ENCODE measurements at places on chromosomes 11 and 22. TPM values are rescaled to one million over a fixed set of nuclear protein-coding genes. Genes with fewer than 3 reads are reported as not detected.

ANO3 gene
- 2.6 TPM for polyA plus RNA-seq

C11orf65 gene
- polyA plus RNA-seq: 2.5 TPM

ZNF143 gene
- 31.7 TPM for polyA plus RNA-seq

DNA sequence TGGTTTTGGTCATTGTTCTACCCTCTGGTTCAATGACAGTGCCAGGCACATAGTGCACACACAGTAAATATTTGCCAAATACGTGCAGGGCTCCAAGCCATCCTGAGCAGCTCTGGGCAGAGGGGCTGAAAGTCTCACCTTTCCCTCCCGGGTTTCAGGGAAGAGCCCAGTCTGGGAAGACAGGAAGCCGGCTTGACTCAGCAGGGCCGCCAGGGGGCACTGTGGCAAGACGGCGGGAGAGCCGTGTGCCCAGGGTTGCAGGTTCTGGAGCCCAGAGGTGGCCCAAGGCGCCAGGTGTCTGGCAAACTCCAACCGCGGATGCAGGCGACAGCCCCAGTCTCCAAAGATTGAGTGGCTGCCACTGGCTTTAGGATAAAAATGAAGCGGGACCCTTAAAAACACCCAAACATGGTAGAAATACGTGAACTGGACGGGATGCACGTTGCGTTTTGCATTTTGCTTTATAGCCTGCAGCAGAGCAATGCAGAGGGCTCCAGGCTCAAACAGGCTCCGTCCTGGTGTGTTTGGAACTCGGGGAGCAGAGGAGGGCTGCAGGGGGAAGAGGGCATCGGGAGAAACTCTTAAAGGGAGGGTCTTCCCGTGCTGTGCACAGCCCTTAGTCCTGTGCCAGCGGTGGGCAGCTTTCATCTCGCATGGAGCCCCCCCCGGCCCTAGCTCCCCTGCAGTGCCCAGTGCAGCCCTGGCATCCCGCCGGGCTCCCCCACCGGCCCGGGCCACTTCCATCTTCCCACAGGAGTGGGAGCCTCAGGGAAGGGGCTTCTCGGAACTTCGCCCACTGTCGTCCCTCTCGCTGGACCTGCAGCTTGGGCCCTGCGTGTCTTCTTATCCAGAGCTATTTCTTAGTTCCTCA is 10.7 kb downstream of the KRTAP5-5 start:
- DNase-seq: no peak

DNA sequence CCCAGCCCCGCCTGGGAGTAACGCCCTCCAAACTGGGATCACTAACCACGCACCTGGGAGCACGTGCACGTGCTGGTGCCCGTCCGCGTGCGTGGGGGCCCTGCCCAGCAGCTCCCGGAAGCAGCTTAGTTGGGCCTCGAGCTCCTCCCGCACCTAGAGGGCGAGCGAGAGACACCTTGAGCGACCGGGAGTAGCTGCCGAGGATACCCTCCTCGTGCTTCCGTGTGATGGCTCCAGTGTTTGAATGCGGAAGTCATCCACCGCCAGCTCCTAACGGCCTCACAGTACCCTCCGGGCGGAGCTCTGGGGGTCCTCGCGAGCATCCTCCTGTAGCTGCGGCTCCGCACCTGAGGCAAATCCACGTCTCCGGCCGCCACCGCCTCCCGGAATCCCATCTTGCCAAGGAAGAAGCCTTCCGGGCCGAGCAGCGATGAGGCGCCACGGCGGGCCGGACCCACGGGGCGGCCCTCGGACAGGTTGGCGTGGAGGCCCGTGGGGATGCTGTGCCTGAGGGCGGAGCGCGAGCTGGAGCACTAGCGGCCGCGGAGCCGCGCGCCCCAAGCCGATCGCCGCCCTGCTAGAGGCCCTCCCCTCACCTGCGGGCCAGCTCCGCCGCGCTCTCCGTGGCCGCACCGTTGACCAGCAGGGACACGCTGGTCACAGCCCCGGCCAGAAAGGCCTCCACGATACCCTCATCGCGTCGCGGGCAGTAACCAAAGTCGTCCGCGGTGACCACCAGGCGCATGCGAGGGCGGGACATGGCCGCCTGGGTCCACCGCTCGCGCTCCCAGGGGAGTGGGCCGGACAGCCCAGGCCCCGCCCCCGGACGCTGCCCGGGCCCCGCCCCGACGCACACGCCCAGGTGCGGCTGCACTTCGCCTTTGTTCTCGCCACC is at the start of gene YDJC:
Gene YDJC (minus strand): TSS at position 768 of the 895 bp plus-strand sequence. CDS start 8 bp downstream, at position 760.
- peak; percentile 82 for DNase-seq

- no peak for DNase-seq
These were observed 111.6 kb downstream of the PHF21B start for GRCh38 chr22:44898236-44898635.

- peak; percentile 66 for DNase-seq
These were observed 63.2 kb downstream of the GRIA4 start for GRCh38 chr11:105673089-105673488.

- DNase-seq: no peak
These were observed at the start of gene MMP7 for GRCh38 chr11:102530558-102530957. TSS of gene MMP7 (minus strand) at chr11:102530747. CDS start at chr11:102530700, 47 bp downstream.

DNA sequence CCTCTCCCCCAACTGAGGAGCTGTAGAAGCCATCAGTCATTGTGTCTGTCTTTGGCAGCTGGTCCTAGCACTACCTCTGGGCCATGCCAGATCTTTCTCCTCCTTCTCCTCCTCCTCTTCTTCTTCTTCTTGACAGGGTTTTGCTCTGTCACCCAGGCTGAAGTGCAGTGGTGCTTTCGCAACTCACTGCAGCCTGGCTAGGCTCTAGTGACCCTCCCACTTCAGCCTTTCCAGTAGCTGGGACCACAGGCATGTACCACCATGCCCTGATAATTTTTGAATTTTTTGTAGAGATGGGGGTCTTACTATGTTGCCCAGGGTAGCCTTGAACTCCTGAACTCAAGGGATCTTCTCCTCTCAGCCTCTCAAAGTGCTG is 50.1 kb upstream of the SHANK2 start:
- no peak for DNase-seq

DNA sequence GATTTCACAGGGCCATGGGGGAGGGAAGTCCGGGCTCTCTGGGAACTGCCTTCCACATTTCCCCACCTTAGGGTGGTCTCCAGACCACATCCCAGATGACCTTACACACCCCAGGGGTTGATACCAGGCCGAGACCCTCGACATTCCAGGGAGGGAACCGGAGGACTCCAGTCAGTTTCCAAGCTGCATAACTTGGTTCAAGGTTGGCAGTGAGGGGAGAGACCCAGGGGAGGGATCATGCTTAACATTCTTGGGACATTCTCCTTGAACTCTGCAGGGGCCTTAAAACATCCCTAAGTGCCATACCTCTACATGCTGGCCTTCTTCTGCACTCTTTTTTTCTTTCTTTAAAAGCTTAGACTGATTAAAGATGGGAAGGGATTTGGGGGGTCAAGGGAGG is 251.0 kb downstream of the ST3GAL4 start:
- no peak for DNase-seq

GRCh38 chr11:33387581-33387980 is 130.4 kb downstream of the HIPK3 start:
- no peak for DNase-seq

DNA sequence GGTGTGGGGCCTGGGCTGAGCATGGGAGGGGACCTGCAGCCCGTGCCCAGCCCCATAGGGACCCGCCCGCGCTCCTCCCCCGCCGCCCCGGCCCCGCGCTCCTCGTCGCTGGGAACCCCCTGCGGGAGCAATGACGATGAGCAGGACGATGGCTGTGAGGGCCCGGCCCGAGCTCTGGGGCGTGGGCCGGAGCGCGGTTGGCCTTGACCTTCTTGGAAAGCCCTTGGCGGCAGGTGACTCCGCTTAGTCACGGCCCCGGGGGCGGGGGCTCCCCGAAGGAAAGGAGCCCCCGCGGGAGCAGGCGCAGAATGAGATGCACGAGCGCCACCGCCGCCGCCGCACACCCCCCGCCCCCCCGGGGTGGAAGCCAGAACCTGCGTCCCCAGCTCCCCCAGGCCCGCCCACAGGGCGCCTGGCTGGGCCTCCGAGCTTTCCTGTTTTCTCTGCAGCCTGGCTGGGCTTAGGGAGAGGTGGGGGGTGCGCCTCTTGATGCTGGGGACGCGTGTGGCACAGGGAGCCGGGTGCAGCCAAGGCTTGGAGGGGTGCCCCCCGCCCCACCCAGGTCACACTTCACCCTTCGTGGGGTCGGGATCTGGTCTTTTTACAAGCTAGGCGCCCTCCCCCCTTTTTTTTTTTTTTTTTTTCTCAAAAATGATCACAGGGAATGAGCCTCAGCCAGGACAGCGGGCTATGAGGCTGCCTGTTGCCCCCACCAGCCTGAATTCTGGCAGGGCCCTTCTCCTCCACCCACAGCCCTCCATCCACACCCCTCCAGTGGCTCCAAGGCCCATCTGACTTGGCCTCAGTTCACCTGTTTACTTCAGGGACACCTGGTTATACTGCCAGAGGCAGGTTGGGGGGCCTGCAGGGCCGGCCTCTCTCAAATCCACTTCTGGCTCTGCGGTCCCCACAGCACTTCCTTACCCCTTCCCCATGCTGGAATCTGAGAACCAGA is 17.9 kb downstream of the CRELD2 start:
- no peak for DNase-seq

DNA sequence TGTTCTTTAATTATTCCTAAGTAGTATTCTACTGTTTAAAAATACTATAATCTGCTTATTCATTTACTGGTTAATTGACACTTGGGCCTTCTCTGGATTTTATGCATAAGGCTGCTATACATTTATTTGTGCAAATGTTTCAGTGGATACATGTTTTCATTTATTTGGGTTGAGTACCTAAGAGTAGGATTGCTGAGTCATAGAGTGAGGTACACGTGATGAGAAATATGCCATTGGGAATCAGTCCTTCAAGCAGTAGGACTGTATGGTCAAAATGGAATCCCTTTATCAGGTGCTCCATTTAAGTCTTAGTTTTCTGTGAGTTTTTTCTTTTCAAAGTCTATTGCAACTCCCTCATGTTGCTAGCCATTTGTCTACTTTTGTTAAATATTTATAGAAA is 275.2 kb upstream of the SORL1-AS1 start:
- no peak for DNase-seq
